ENCODE measurements at places on chromosomes 1 and 21. TPM values are rescaled to one million over a fixed set of nuclear protein-coding genes. Genes with fewer than 3 reads are reported as not detected.

Gene ARTN
- total RNA-seq: 0.46 TPM

Gene ATP1A1
- 330 TPM for total RNA-seq

Gene FAM151A
- total RNA-seq: 0.29 TPM

Gene ALX3
- not detected for total RNA-seq

Gene TSTD1
- 0.44 TPM for total RNA-seq

Gene RYR2
- 0.10 TPM for total RNA-seq

Gene NEGR1
- not detected for total RNA-seq

Gene HSD3B1
- total RNA-seq: not detected

Gene RGS8
- not detected for total RNA-seq

Gene RAB3B
- total RNA-seq: 6.3 TPM

Measured in A549 treated with Hydrocortisone at 1 μM for 4 hours (cell line).